Right renal pelvis (tissue), 4 donors: ENCODE measurements at places on chromosomes 6 and 20.

- DNase-seq: no peak
Measured at GRCh38 chr6:155171109-155171746, 92.6 kb upstream of the CLDN20 start.

DNA sequence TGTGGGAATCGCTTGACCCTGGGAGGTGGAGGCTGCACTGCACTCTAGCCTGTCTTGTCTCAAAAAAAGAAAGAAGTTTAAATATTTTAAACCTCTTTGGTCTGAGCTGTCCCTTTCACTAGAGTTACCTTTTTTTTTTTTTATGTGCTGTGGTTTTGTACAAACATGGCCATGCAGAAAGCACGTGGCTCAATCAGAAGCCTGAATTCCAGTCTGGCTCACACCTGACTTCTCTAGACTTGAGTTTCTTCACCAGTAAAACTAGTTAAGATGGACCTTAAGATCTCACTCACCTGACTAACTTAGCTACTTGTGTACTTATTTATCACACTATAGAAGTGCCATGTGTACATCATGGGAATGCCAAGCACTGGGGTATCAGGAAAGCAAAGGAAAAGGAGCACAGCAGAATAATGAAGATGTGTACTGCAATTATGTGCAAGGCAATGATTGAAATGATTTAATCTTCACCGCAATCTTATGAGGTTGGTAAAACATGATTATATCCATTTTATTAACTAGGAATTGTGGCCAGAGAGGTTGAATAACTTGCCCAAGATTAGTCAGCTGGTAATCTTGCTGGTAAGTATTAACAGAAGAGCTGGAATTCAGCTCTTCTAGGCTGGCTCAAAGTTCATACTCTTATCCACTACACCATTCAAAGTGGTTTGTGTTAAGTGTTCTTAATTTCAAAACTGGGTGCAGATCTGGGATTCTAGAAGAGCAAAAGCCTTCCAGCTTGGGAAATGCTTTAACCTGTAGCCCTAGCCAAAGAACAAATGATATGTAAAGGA, 10.7 kb downstream of the HMGN3 start:
- DNase-seq: no peak

DNA sequence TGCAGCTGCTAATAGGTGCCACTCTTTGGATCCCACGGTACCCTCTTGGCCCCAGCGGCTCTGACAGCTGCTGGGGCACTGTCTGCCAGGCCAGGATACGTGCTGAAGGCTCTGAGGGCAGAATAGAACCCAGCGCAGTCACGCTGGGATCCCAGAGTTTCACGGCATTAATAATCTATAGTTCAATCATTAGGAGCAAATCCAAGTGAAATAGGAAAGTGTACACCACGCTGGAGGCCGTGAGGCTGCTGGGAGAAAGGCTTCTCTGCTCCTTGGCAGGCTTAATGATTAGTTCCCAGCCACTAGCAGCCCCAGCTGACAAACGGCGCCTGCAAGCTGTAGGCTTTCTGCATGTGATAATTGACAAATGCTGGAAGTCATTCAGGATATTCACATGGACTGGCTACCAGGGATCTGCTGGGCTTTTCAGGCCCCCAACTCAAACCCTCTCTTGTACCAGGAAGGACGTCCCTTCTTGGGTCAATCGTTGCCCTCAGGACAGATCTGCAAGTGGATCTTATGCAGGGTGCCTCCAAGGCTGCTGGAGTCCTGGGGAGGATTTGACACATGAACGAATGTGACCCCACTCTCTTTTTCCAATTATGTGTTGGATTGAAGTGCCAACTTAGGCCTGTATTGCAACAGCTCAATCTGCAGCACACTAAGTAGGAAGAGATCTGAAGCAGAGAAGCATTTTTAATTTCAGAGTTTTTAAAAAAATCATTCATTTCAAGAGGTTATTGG, 50.1 kb upstream of the INSM1 start:
- DNase-seq: no peak

DNA sequence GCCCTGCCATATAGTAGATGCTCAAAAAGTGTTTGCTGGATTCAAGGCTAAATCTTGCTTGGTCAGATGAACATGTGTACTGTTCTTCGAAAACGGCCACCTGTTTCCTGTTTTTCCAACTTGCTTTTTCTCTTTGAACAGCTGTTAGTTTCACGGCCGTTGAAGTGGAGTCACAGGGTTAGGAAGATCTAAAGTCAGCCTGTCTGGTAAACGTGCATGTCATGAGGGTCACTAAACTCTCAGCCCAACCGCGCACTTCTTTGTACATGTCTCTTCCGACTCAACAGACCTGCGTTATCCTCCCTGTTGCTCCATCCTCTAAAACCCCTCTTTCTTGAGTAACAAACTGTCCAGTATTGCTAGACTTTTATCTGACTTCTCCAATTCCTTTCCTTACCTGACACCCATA, 93.2 kb upstream of the MAN1A1 start:
- no peak for DNase-seq

DNA sequence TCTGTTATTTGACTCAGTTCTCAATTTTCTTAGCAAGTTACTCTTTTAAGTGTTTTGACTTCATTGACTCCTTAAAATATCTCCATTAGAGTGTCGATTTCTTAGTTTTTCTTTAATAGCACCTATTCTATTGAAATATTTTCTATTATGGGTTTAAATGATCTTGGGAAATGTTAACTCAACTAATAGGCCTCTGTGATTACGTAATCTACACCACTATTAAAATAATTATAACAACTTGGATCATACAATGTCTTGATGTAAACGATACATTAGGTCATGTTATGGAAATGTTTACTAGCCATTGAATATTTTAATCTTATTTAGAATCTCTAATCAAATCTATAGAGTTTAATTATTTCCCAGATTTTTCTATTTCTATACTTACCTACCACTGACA, 550.0 kb downstream of the EYS start:
- DNase-seq: no peak

- no peak for DNase-seq
Measured at GRCh38 chr6:42963855-42964605, 3.5 kb downstream of the GNMT start.
